ENCODE measurements at places on chromosomes 4 and X. TPM values are rescaled to one million over a fixed set of nuclear protein-coding genes. Genes with fewer than 3 reads are reported as not detected.

Gene ZNF141
- not detected for total RNA-seq

Gene CYBB
- 0.23 TPM for total RNA-seq

GRCh38 chr4:70709611-70710205, 12.1 kb upstream of the RUFY3 start:
- no peak for DNase-seq

DNA sequence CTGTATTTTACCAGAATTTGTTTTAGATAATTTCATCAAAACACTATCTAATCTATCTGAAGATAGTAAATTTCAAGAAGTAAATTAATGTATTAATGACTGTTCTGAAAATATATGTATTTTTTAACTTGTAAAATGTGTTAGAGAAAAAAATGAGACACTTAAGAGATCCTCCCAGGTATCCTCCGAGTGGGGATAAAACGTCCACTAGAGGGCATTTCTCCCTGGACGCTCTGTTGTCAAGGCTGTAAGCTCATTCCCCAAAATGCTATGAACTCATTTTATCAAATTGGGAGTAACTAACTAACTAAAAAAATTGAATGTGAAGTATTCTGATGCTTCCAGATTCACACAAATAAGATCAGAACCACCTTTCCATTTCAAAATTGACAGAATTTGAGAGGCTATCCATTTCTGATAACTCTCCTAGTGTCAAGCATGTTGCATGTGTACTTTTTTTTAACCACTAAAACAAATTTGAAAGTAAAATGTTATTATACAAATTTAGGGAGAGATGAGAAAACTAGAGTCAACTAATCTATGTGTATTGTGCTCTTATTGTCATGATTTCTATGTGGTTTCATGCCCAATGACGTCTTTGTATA, 337.3 kb upstream of the HS3ST1 start:
- peak; percentile 15 for DNase-seq

DNA sequence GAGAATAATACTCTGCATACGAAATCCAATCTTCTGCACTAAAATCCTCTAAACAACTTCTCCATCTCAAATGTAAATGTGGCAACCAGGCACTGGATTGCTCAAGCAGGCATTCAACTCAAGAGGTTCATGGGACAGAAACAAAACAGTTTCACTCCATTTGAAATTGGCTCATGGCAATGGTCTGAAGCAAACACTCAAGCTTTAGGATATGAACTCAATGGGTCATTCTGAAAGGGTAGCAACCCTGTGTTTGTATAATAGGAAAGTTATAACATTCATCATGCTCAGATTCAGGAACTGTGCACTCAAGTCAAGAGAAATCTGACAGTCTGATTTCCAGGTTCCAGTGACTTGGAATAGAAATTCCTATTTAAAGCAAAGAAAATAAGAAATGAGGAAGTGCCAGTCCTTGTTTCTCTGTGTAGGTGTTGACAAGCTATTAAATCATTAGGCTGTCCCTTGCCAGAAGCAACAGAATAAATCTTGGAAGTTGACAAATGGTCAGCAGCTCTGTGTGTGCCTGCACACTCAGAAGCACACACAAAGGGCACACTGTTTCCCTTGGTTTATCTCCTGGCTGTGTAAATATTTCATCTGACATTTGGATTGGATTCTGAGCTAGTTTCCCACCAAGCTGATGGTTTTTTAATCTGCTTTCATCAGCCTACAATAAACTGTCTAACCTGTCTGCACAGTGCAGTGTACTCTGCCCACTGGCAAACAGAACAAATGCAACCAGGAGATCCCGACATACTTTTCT, 75.9 kb upstream of the CITED1 start:
- DNase-seq: no peak

Gene STK32B
- total RNA-seq: 11.6 TPM

DNA sequence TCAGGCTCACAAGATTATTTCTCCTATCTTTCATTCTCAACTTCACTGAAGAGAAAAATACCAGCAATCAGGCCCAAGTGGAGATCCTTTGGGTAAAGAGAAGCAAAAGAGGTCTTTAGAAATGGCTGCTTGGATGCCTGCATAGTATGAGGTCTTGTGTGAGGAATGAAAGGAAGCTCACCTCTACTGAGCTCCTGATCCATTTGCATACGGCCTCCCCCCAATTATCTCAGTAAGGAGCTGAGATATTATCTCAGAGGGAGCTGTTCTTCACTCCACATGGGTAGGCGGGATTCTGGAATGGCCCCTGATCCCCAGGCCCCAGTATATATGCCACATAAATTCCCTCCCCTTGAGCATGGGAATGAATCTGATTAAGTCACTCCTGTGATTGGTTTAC, 75.8 kb downstream of the EVC2 start:
- DNase-seq: no peak

Gene JCHAIN
- total RNA-seq: 0.36 TPM

DNA sequence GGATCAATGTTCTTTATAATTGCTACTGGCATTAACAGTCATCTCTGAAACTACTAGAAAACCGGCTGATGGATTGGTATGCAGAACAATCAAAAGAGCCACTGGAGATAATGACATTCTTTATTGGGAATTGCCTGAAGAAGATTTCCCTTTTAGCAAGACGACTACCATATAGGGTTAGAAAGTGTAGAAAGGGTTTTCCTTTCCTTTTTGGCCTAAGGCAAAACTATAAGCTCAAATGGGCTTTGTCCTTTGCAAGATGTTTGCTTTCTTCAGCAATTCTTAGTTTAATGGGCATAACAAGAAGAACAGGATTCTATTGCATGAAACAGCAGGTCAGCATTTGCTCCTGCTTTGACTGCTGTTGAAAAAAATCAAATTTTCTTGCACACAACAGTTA, 214.2 kb upstream of the PCDH10 start:
- no peak for DNase-seq

Gene VCX3A
- not detected for total RNA-seq
